ENCODE measurements at places on chromosomes 12 and 14.

GRCh38 chr12:28872654-28873268 is 276.3 kb upstream of the FAR2 start:
- DNase-seq, result peak; percentile 54

DNA sequence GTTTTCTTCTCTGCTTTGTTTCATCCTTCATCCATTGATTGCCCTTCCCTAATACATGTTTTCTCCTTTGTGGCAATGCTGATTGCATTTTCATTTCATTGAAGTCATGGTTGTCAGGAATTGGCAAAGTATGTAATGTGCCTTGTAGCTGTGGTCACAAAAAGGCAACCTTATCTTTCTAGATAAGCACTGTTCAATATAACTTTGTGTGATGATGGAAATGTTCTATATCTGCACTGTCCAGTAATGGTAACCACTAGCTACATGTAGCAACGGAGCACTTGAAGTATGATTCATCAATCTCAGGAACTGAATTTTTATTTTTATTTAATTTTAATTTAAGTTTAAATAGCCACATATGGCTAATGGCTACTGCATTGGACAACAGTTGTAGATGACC is 79.8 kb downstream of the PCNX1 start:
- DNase-seq, result no peak

DNA sequence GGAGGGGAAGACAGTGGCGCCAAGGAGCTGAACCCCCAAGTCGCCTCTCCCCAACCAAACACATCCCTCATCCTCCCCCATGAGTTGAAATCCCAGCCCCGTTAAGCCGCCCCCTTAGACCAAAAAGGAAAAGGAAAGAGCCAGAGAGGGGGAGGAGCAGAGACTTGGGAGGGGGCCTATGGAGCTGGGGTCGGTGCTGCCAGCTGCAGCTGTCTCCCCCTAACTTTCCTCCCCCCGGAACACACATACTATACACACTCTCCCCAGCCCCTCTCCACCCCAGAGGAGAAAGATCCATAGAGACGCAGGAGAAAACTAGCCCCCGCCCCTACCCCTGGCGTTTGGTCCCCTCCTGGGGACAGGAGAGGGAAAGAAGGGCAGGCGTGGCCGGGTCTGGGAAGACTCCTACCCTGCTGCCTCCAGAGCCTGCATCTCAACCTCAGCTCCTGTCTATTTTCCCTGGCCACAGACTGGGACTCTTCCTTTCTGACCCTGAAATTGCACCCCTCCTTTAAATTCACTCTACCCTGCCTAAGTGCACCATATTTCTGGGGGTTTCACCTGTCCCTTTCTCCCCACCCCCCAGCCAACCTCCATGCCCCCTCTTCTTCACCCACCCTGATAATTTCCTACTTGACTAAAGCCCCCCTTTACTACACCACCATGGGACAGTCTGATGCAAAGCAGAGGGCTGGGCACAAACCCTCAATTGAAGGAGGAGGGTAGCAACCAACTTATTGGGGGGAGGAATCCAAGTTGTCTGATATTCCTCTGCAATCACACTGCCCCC is 1.7 kb upstream of the HOXC9 start:
- no peak for DNase-seq

- DNase-seq, result no peak
These were observed 738.7 kb downstream of the C12orf50 start for GRCh38 chr12:87290505-87290904.

All from DND-41 (cell line).